ENCODE measurements at places on chromosomes 6 and 20.
A peak's percentile ranks its signal among the peaks of the same experiment; 100 is the strongest.

GRCh38 chr6:26218824-26219223 is 131.6 kb downstream of the HFE start:
- DNase-seq = no peak

- DNase-seq = no peak
Observed at GRCh38 chr6:21173031-21173430, 420.5 kb upstream of the SOX4 start.

DNA sequence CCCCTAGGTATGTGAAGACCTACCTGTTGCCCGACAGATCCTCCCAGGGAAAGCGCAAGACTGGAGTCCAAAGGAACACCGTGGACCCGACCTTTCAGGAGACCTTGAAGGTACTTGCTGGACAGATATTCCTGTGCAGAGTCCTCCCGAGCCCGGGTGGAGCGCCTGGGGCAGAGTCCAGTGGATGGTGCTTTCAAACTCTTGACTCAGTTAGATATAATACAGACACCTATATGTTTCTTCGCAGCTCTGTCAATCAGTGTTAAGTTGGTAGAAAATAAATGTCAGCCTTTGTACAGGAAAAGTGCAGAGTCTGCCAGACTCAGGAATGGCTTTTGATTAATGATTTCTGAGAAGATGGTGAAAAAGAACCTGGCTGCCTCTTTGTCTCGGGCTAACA is 67.2 kb downstream of the EZR start:
- no peak for DNase-seq

DNA sequence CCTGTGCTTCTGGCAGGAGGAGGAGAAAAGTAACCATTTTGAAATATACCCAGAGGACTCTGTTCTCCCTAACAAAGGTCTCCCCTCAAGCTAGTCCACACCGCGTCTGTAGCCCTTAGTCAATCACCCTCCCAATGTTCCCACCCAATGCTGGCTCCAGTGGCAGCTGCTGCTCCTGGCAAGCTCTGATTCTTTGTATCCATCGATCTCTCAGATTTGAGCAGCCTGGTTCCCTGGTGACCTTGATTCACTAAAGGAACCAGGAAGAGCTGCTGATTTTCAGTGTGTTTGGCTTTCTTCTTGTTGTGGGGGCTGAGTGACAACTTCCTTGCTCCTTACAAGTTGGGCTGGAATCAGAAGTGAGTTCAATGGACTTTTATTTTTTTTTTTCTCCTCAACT is 68.5 kb downstream of the FOXC1 start:
- DNase-seq = no peak

GRCh38 chr6:155861821-155862220 is 406.2 kb upstream of the NOX3 start:
- DNase-seq = no peak

- peak; percentile 49 for DNase-seq
Observed at GRCh38 chr6:149190224-149190831, 127.2 kb upstream of the TAB2 start.

- DNase-seq = no peak
Observed at GRCh38 chr20:34768096-34768495, 57.4 kb downstream of the NCOA6 start.

- no peak for DNase-seq
Observed at GRCh38 chr6:51261691-51262090, 443.0 kb downstream of the TFAP2B start.

DNA sequence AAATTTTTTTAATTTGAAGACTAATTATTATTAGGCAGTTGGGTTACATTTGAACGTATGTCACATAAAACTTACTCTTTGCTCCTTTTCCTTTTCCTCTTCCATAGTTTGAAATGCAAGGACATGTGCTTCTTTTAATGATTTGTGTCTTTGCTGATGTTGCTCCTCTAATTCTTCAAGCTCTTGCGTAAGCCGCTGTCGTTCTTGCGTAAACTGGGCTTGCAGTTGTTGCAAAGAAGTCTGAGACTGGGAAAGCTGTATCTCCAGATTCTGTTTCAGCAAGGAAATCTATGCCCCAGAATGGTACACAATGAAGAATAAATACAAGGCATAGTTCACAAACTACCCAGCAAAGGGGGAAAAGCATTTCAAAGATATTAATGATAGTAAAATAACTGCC is 45.1 kb upstream of the MCM9 start:
- no peak for DNase-seq

- no peak for DNase-seq
Observed at GRCh38 chr20:18388860-18389259, 78.0 kb downstream of the DZANK1 start.

DNA sequence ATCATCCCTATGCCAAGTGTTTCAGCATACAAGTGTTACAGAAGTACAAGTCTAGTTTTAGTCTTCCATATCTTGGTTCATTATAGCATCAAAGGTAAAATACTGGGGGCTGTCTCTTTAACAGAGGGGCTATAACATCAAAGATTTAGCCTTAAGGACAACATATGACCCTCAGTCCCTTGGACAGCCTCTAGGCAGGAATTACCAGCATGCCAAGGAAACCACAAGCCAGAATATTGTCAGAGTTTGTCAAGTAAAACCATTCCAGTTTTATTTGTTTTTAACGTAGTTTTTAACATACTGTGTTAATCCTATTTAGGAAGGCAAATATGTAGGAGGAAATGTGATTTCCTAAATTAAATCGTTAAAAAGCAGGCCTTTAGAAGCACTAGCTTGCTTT is 18.6 kb downstream of the ZKSCAN8 start:
- no peak for DNase-seq

- no peak for DNase-seq
Observed at GRCh38 chr6:125546841-125547251, 202.6 kb upstream of the HEY2 start.

DNA sequence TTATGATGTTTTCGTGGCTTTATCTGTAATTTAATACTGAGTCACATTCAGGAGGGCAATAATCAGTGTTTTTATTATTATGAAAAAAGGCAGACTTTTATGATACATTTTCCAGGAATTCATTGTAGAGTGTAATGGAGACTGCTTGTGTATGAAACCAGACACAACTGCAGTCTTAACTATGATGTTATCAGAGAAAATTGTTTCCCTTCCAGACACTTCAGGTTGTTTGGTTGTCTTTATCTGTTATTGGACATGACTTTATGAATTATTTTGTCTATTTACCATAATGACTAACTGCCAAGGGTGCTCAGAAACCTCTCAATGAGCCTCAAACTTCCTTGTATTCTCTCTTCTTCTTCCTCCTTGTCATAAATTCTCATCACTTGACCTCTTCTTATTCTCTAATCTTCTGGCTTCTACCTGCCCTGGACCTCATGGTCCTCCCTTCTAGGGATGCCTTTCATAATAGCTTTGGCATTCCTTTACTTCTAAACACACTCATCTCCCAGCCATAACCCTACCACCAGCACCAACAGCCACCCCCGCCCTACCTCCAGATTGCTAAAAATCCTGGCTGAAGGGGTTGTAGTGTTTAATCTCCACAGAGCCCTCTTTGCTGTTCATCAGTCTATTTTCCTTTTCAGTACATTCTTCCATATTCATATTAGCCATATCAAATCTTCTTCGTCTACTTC is 492.5 kb downstream of the CDKAL1 start:
- DNase-seq = no peak
